K562 (cell line): ENCODE measurements at places on chromosomes 2 and 18. TPM values are rescaled to one million over a fixed set of nuclear protein-coding genes. Genes with fewer than 3 reads are reported as not detected.

DNA sequence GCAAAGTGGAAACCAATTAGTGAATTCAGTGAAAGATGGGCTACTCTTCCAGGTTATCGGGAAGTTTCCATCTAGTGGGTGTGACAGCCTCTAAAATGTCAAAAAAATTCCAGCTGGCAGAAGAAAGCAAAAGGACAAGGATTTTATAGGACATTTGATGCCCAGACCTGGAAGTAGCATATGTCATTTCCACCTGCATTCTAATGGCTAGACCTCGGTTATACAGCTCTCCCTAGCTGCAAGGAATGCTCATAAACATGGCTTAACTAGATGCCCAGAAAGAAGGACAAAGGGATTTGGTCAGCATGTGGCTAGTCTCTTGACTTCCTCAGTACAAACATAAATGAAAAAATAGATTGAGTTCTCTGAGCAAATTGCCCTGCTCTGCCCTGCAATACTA is 215.4 kb downstream of the NYAP2 start:
- no peak for DNase-seq

Gene ST3GAL5
- polyA plus RNA-seq, result 3.1 and 4.4 TPM in 2 replicates

- DNase-seq, result no peak
Observed at GRCh38 chr2:155846259-155846658, 486.3 kb downstream of the NR4A2 start.

- no peak for DNase-seq
Observed at GRCh38 chr2:229205704-229206103, 65.4 kb downstream of the PID1 start.

Gene TXNDC2
- polyA plus RNA-seq, result 1.4 and 2.5 TPM in 2 replicates

Gene CD207
- polyA plus RNA-seq, result not detected in 2 replicates

DNA sequence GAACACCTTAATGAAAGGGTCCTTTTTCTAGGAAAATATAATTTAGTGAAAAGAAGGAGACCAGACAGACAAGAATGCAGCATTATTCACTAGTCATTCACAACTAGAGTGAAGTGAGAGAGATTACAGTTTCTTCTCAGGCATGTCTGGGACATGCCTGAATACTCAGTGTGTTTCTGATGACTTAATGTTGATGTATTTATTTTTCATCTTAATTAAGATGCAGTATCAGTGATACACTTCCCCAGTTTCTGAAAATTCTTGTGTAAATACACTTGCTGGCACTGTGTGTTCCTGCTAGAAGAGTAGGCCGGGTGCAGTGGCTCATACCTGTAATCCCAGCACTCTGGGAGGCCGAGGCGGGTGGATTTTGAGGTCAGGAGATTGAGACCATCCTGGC is 143.6 kb downstream of the MYO3B start:
- no peak for DNase-seq

DNA sequence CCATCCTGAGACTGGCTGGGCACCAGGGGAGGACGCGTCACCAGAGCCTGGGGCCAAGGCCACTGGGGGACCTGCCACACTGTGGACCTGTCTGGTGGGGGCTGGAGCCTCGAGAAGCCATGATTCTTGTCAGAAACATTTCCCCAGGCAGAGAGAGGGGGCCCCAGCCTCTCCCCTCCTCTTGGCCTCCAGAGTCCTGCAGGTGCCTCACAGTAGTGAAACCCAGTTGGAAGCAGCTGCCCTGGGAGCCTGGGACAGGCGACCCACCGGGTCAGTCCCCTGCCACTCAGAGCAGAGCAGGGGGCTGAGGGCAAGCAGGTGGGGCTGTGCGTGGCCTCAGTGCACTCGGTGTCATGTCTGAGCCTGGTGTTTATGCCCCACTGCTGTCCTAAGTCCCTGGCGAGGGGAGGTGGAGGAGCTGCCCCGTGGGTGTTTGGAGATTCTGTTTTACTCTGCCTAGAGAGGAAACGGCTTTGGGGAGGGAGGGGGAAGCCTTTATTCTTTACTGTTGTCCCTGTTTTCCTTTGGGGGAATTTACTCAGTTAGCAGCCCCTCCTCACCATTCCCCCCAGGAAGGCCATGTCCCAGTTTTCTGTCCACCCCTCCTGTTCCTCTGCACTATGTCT is 7.7 kb downstream of the OXER1 start:
- DNase-seq, result peak; percentile 5

DNA sequence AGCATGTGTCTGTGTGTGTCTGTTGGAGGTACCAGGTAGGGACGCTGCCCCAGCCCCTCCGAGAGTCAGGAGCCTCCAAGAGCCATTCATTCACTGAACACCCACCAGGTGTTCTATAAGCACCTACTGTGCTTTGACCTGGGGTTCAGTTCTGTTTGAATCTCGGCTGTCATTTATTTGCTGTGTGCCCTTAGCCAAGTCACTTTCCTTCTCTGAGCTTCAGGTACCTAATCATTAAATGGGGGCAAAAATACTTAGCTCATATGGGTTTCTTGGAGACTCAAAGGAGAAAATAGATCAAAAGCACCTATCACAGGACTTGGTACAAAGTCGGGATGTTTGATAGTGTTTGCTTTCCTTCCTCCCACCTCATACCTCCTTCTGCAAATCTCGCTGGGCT is 13.2 kb downstream of the ASIC4 start:
- DNase-seq, result no peak
